ENCODE measurements at places on chromosomes 11 and 22. TPM values are rescaled to one million over a fixed set of nuclear protein-coding genes. Genes with fewer than 3 reads are reported as not detected.

RAG1 gene
- total RNA-seq = 0.82 TPM

DNA sequence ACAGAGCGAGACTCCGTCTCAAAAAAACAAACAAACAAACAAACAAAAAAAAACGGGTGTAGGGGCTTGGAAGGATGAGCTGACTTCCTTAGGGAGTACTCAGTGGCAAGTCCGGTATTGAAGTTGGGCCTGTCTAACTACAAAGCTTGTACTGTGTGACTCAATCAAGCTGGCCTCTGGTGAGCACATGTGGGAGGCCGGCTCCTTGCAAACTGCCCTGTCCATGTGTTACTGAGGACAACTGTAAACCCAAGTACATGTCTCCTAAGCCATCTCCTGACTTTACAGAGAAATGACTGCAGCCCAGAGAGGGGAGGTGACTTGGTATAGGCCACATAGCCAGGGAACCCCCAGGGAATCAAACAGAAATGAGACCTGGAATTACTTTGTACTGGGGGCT lies 11.6 kb downstream of the RIBC2 start:
- no peak overlapping the region for H3K27ac ChIP-seq
- no peaks in the 10 kb centered on the region for H3K4me1 ChIP-seq
- no peak for DNase-seq
- H3K27me3 ChIP-seq = no peaks in the 10 kb centered on the region

DNA sequence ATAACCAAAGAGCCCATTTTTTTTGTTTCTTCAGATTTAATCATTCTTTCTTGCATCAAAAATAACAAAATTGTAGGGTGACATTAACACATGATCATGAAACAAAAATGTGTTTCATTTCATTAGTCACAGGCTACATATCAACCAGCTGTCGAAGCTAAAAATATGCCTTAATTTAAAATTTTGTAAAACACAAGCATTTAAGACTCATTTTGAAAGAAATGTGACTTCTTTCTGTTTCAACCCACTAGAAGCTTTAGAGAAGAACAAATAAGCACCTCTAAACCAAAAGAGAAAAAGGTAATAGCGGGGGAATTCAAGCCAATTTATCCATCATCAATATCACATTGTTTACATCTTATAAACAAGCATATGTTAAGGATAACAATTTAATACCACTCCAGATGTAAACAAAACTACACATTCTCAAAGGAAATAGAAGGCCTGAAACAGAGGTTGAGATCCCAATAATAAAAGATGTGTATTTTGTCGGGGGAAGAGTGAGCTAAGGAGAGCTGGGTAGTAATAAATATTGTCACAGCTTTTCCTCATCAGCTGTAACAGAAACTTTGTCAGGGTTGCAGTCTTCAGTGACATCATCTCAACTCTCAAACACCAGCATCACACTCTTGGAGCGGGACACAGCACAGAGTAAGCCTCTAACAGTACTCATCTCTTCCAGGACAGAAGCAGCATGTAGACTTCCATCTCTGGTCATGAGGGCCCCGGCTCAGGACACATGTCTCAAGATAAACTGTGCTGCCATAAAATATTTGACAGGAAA lies 42.0 kb downstream of the ALG9 start:
- no peak overlapping the region for H3K27ac ChIP-seq
- H3K27me3 ChIP-seq = no peaks in the 10 kb centered on the region
- H3K4me3 ChIP-seq = no peak overlapping the region
- H3K36me3 ChIP-seq = no peaks in the 10 kb centered on the region

- no peak overlapping the region for H3K27ac ChIP-seq
- no peak for DNase-seq
- H3K36me3 ChIP-seq = no peaks in the 10 kb centered on the region
- H3K27me3 ChIP-seq = no peaks in the 10 kb centered on the region
- H3K4me1 ChIP-seq = peaks cover 4% of the 10 kb centered on the region
- H3K4me3 ChIP-seq = no peak overlapping the region
These were observed 16.6 kb downstream of the OR10D3 start for GRCh38 chr11:124199702-124200101.

BACE1 gene
- 8.5 TPM for total RNA-seq

- DNase-seq = no peak
- peaks cover 5% of the 10 kb centered on the region for H3K36me3 ChIP-seq
- H3K4me3 ChIP-seq = no peak overlapping the region
- peaks cover 21% of the 10 kb centered on the region for H3K27me3 ChIP-seq
- H3K27ac ChIP-seq = no peak overlapping the region
These were observed 1.2 kb downstream of the P2RX3 start for GRCh38 chr11:57339328-57339727.

CDC42BPG gene
- 21.6 TPM for total RNA-seq

GRCh38 chr11:114367244-114367957 lies 32.9 kb downstream of the C11orf71 start:
- no peaks in the 10 kb centered on the region for H3K27me3 ChIP-seq
- no peak for DNase-seq
- no peak overlapping the region for H3K4me3 ChIP-seq
- H3K4me1 ChIP-seq = peaks cover 15% of the 10 kb centered on the region
- H3K36me3 ChIP-seq = no peaks in the 10 kb centered on the region

AQP11 gene
- 1.2 TPM for total RNA-seq

PAMR1 gene
- total RNA-seq = 2.3 TPM

SLC17A6 gene
- 0.24 TPM for total RNA-seq

Measured in WTC11 (cell line).